ENCODE measurements at places on chromosomes 16 and 17. TPM values are rescaled to one million over a fixed set of nuclear protein-coding genes. Genes with fewer than 3 reads are reported as not detected.
A peak's percentile ranks its signal among the peaks of the same experiment; 100 is the strongest.

DNA sequence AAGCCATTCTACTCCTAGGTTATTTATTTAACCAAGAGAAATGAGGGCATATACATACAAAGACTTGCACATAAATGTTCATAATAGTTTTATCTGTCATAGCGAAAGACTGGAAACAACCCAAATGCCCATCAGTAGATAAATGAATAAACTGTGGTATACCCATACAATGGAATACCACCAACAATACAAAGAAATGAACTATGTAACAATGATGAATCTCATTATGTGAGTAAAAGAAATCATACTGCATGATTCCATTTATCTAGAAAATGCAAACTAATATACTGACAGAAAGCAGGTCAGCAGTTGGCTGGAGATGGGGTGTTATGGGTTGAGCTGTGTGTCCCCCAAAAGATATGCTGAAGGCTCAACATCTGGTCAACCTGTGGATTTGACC is 57.3 kb downstream of the CEP95 start:
- no peaks in the 10 kb centered on the region for H3K4me1 ChIP-seq
- peaks cover 6% of the 10 kb centered on the region for H3K36me3 ChIP-seq
- H3K4me3 ChIP-seq = no peak overlapping the region
- H3K27me3 ChIP-seq = no peaks in the 10 kb centered on the region

DNA sequence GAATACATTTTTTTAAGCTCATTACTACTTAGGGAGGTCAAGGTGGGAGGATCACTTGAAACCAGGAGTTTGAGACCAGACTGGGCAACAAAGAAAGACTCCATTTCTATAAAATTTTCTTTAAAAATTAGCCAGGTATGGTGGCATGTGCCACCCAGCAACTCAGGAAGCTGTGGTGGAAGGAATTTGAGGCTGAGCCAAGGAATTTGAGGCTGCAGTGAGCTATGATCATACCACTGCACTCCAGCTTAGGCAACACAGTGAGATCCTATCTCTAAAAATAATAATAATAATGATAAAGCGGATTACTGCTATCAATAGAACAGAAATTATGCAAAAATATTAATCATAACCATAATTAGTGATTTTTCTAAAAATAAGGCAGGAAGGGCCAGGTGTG is 170.3 kb downstream of the COPRS start:
- H3K36me3 ChIP-seq = no peaks in the 10 kb centered on the region
- DNase-seq = no peak
- H3K4me3 ChIP-seq = no peak overlapping the region
- H3K27ac ChIP-seq = no peak overlapping the region

DNA sequence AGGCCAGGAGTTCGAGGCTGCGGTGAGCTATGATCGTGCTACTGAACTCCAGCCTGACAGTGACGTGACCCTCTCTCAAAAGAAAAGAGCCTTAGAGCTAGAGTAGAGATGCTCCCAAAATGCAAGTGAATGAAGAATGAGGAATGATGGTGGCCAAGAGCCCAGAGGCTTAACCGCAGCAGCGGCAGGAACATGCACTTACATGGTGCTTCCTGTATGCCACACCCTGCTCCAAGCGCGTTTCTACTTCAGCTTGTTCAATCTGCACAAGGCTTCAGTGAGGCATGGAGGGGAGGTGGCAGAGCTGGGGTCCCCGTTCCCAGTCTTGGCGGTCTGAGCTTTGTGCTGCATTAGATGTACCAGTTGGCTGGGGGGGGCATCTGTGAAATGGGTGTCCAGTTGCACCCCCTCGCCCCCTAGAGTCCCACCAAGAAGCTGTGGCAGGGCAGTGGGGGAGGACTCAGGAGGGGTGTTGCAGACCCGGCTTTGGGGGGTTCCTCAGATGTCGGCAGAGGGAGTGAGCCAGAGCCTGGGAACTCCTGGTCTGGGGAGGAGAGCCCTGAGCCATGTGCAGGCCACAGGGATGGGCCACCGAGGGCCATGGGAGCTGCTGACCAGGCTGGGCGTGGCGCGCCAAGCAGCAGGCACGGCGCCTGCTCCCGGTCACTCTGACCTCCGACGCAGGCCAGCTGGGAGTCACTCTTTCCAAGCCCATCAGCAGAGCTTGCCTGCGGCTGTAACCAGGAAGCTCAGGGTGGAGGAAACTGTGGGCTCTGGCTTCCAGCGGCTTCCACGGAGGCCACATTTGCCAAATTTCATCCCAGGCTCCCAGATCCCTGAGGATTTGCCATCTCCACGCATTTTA is 260.1 kb downstream of the PARN start:
- no peak for DNase-seq
- H3K36me3 ChIP-seq = no peaks in the 10 kb centered on the region
- H3K4me3 ChIP-seq = no peak overlapping the region

GRCh38 chr17:46944931-46945330 is 22.0 kb downstream of the GOSR2 start:
- H3K36me3 ChIP-seq = no peaks in the 10 kb centered on the region
- peaks cover 6% of the 10 kb centered on the region for H3K4me1 ChIP-seq
- no peak for DNase-seq
- no peaks in the 10 kb centered on the region for H3K27me3 ChIP-seq
- H3K4me3 ChIP-seq = no peak overlapping the region

Gene CACNG3
- not detected for total RNA-seq

- H3K27ac ChIP-seq = no peak overlapping the region
- no peak overlapping the region for H3K4me3 ChIP-seq
- no peak for DNase-seq
- no peaks in the 10 kb centered on the region for H3K4me1 ChIP-seq
- no peaks in the 10 kb centered on the region for H3K36me3 ChIP-seq
Observed at GRCh38 chr16:86073763-86074493, 175.0 kb downstream of the IRF8 start.

GRCh38 chr16:64865069-64865696 is 256.7 kb downstream of the CDH11 start:
- no peak for DNase-seq
- no peaks in the 10 kb centered on the region for H3K4me1 ChIP-seq
- no peaks in the 10 kb centered on the region for H3K27me3 ChIP-seq
- H3K27ac ChIP-seq = no peak overlapping the region
- H3K36me3 ChIP-seq = no peaks in the 10 kb centered on the region
- no peak overlapping the region for H3K4me3 ChIP-seq

Gene KRTAP16-1
- total RNA-seq = not detected

Gene KCNJ18
- total RNA-seq = not detected

- no peak overlapping the region for H3K27ac ChIP-seq
- no peaks in the 10 kb centered on the region for H3K27me3 ChIP-seq
- peaks cover 3% of the 10 kb centered on the region for H3K4me1 ChIP-seq
Observed at GRCh38 chr17:2034806-2035540, 5.0 kb downstream of the DPH1 start.

Gene RILP
- 20.8 TPM for total RNA-seq

Gene C16orf89
- not detected for total RNA-seq

DNA sequence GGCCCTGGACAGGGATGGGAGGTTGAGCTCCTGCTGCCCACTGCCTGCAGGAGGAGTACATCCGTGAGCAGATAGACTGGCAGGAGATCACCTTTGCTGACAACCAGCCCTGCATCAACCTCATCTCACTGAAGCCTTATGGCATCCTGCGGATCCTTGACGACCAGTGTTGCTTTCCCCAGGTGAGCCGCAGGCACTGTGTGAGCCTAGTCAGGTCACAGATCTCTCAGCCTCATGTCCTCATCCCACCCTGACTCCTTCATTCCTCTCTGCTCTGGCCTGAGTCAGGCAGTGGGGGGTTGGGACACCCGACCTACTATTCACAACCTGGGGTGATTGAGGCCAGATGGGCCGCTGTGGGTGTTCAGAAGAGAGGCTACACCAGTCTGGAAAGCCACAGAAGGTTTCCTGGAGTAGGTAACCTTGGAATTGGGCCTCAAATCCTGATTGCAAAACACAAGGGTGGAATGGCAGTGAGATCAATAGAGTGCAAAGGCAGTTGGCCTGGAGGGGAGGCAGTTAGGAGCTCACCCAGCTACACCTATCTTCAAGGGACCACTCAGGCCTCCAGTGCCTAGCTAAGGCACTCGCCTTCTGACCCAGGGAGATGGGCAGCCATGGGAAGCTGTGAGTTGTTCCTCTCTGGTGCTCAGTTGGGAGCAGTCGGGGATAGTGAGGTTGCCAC is 29.7 kb downstream of the MYO15A start:
- no peak overlapping the region for H3K4me3 ChIP-seq
- DNase-seq = no peak
- no peaks in the 10 kb centered on the region for H3K27me3 ChIP-seq
- H3K4me1 ChIP-seq = no peaks in the 10 kb centered on the region
- no peaks in the 10 kb centered on the region for H3K36me3 ChIP-seq
- H3K27ac ChIP-seq = no peak overlapping the region

Gene NPIPB9
- 0.90 TPM for total RNA-seq

- DNase-seq = no peak
- H3K4me3 ChIP-seq = no peak overlapping the region
- peaks cover 14% of the 10 kb centered on the region for H3K4me1 ChIP-seq
- no peak overlapping the region for H3K27ac ChIP-seq
- no peaks in the 10 kb centered on the region for H3K36me3 ChIP-seq
- no peaks in the 10 kb centered on the region for H3K27me3 ChIP-seq
Observed at GRCh38 chr16:364595-365491, 5.5 kb downstream of the MRPL28 start.

GRCh38 chr17:77381185-77381700 is 240.5 kb downstream of the SEC14L1 start:
- no peak overlapping the region for H3K4me3 ChIP-seq
- no peaks in the 10 kb centered on the region for H3K27me3 ChIP-seq
- peak overlapping the region; percentile 67 for H3K27ac ChIP-seq
- peaks cover 97% of the 10 kb centered on the region for H3K4me1 ChIP-seq

DNA sequence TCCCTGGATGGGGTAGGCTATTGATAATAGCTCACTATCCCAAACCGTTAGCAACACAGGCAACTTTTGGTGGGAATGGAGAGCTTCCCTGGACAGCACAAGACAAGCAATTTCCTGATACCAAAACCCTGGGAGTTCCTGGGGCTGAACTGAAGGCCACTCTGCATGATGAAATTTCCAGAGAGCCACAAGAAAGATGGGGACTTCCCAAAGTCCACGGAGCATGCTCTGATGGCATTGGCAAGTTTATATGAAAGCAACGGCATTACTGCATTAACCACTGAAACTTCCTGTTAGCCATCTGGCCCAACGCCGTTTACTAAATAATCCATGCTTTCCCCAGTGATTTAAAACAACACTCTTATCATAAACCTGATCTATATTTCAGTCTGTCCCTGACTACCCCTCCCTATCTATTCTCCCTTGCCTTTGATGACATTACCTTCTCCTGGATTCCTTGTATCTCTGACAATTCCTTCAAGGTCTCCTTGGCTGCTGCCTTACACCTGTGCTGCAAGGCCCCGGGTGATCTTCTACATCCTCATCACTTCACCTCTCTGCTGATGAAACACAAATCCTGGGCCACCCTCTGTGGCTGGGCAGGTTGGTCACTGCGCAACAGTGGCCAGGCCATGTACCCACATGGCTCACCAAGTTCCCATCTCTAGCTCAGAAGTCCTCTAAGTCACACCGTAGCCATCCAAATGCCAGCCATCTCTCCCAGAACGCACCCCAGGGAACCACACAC is 108.5 kb upstream of the RCVRN start:
- DNase-seq = no peak
- no peaks in the 10 kb centered on the region for H3K4me1 ChIP-seq
- H3K4me3 ChIP-seq = no peak overlapping the region
- no peaks in the 10 kb centered on the region for H3K27me3 ChIP-seq

Gene FDXR
- total RNA-seq = 21.8 TPM

Gene CDH3
- 16.7 TPM for total RNA-seq

DNA sequence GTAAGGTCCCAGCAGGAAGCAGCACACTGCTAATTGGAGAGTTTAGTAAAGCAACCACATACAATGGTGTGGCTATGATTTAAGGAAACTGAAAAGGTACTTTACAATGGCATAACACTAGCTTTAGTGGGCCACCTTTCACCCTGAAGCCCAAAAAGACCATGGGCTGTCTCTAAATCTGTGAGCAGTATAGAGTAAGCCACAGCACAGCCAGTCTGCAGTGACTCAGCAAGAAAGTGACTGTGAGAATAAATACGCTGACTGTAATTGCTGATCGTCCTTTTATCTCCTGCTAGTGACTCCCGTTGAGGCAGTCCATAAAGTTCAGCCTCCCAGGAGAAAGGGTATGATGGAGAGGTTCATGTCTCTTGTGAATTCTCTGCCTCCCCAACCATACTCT is 679.8 kb upstream of the KIF2B start:
- no peaks in the 10 kb centered on the region for H3K27me3 ChIP-seq
- H3K36me3 ChIP-seq = no peaks in the 10 kb centered on the region
- no peak for DNase-seq
- H3K27ac ChIP-seq = no peak overlapping the region
- H3K4me3 ChIP-seq = no peak overlapping the region
- H3K4me1 ChIP-seq = no peaks in the 10 kb centered on the region

Gene HSD17B1
- total RNA-seq = 5.4 TPM

DNA sequence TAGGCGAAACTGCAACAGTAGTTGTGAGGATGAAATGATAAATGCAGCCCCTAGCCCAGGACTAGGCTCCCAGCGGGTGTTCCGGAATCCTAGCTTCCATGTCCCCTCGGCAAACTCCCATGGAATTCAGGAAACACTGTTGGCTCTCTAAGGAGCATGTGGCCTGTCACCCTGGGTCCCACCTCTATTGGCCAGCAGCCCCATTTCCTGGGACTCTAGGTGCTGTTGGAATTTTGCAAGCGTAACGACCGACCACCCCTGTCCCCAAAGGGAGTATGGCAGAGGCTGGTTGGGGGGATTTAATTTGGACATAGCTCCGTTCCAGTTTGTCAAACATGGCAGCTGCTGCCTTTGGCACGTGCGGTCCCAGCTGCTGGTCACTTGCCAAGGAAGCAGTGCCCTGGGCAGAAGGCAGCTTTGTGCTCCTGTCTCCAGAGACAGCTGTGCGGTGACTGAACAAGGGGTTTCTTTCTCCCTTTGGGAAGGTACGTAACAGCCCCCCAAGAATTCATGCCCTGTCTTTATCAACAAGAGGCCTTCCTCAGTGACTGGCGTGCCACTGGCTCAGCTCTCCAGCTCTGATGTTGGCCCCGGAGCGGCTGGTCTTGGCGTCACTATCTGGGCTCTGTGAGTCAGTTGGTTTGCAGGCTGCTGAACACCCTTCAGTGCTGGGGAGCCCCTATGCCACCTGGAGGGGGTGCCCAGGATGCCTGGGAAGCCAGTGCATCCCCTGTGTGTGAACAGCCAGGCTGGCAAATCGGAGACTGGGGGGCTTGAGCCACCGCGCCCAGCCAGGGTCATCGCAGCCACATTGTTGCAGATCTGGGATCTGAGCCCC is 235.2 kb upstream of the TNRC6C start:
- H3K4me3 ChIP-seq = no peak overlapping the region
- DNase-seq = no peak
- H3K36me3 ChIP-seq = no peaks in the 10 kb centered on the region
- no peaks in the 10 kb centered on the region for H3K4me1 ChIP-seq
- no peak overlapping the region for H3K27ac ChIP-seq

Data from Panc1 (cell line).